ENCODE measurements at places on chromosomes 5 and 9.
A peak's percentile ranks its signal among the peaks of the same experiment; 100 is the strongest.

DNA sequence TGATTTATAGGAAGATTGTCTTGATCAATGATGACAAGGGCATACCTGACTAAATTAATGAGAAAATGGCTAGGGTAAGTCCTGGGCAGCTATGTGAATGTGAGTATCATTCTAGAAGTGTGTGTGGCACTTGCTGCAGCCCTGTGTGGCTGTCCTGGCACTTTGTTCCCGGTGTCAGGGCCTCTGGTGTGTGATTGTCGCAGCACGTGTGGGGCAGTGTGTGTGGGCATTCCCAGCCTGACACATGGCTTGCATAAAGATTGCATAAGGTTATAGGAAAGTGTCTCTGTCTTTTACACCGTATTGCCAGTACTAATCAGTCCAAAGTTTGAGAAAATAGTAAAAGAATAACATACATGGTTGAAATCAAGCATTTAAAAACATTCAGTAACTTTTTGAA lies 74.4 kb downstream of the TRIO start:
- no peak for DNase-seq

DNA sequence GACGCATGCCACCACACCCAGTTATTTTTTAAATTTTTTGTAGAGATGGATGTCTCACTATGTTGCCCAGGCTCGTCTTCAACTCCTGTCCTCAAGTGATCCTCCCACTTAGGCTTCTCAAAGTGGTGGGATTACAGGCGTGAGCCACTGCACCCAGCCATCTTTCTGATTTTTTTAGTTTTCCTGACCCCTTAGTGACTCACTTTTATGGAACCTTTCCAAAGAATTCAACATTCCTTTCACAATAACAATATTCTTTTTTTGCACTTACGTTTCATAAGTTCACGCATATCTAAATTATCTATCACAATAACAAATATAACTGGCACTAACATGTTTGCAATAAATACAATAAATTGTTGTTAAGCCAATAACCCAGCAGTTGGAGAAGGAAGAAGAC lies 8.5 kb downstream of the ELOVL7 start:
- DNase-seq, result no peak

- DNase-seq, result no peak
Observed at GRCh38 chr5:9765419-9766140, 135.4 kb upstream of the TAS2R1 start.

DNA sequence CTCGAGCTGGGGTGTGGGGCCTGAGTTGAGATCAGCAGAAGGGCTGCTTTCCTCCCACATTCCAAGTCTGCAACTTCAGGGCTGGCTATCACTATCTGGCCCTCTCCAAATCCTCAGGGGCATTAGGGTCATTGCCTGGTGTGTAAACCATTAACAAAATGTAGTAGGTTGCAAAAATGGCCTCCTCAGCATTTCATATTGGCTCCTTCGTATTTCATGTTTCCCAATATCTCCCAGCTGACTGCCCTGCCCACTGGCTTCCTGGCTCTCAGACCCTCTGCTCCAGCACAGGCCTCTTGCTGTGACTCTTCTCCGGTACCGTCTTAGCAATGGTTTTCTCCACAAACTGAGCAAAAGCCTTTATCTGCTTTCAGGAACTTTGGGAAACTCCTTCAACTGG lies 113.8 kb downstream of the GADD45G start:
- DNase-seq, result no peak

DNA sequence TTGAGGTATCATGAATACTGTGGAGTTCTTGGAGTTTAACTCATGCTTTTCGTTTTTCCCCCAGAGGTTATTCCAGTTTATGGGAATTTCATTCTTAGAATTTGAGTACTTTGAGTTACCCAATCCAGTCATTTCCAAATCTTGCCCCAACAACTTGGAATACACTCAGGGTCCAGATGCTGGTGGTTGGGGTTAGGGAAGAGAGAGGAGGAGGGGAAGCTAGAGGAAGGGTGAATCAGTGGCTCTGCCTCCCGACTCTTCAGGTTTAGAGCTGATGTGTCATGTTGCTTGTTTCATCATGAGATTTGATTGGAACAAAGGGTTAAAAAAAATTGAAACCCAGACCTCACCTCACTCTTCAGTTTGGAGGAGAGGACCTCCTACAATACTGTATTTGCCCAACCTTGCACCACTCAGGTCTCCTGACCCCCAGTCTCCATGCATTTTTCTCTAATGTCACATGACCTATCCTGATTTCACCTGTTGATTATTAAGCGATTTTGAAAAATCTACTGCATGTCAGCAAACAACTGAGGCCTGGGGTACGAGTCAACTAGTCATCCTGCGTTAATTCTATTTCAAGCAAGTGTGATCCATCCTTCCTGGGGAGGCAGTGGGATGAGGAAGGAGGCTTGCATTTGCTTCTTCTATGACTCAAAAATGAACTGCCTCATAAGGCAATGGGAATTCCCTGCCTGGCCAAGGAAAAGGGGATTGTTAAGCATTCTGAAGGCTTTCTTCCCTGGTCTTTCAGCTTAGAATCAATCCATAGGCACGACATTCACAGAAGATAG lies 6.2 kb upstream of the SLC1A3 start:
- DNase-seq, result no peak

- DNase-seq, result no peak
Observed at GRCh38 chr9:7707934-7708333, 91.6 kb downstream of the DMAC1 start.

DNA sequence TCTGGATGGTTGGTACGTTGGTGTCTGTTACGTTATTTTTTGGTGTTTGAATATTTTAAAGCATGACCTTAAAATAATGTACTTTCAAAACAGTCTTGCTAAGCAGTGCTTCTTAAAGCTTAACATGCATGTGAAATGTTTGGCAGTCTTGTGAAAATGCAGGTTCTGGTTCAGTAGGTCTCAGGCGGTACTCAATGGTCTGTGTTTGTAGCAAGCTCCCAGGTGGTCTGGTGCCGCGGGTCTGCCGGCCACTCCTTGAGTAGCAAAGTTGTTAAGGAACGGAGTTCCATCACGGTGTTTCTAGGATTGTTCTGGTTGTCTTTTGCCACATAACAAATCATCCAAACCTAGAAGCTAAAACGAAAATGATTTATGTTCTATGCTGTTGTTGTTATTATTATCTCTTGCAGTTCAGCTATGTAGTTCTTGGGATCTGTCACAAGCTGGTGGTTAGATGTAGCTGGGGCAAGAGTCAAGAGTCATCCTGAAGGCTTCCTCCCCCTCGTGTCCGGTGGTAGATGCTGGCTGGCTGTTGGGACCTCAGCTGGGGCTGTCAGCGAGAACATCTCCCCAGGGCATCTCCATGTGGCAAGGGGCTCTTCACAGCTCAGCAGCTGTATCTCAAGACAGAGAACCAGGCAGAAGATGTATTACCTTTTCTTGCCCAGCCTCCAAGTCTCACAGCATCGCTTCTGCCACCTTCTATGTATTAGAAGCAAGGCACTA lies 186.8 kb downstream of the PALM2AKAP2 start:
- peak; percentile 51 for DNase-seq

DNA sequence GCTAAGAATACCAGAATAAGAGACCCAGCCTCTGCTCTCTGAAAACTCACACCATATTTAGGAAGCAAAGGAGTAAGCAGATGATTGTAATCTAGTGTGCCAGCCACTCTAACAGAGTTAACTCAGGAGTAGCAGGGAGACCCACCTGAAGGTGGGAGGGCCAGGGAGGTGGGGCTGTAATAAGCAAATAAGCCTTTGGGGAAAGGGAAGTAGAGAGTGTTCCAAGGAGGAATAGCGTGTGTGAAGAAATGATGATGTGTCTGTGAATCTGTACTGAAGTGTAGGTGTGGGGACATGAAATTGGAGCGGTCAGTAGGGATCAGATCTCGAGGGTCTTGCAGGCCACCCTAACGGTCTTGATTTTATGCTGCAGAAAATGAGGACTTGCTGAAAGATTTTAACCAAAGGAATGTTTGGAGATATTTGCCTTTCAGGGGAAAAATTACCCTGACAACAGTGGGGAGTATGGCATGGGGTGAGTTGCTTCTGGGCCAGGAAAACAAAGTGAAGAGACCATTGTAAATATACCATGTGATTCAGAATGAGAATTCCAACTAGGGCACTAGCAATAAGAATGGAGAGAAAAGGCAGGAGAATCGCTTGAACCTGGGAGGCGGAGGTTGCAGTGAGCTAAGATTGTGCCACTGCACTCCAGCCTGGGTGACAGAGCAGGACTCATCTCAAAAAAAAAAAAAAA lies 44.1 kb upstream of the FSD1L start:
- no peak for DNase-seq

- no peak for DNase-seq
Observed at GRCh38 chr5:138979684-138980280, 104.6 kb upstream of the LRRTM2 start.

DNA sequence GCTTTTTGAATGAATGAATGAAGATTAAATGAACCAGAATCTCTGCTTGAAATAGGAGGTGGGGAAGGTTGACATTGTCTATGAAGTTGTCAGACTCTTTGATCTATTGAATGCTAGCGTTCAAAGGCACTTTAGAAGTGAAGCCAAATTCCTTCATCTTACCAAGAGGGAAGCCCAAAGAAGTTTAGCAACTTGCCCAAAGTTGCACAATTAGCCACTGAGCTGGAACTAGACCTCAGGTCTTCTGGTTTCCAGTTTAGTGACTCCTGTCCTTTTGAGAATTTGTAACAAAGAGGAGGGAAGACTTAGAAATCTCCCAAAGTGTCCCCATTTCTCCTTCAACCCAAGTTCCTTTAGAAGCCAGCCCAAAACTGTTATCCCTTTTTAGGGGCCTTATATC lies 20.7 kb upstream of the SLC1A3 start:
- DNase-seq, result no peak

- DNase-seq, result no peak
Observed at GRCh38 chr9:114284316-114285060, 38.4 kb upstream of the ORM1 start.

GRCh38 chr5:173858021-173858669 lies 30.0 kb upstream of the CPEB4 start:
- DNase-seq, result no peak

DNA sequence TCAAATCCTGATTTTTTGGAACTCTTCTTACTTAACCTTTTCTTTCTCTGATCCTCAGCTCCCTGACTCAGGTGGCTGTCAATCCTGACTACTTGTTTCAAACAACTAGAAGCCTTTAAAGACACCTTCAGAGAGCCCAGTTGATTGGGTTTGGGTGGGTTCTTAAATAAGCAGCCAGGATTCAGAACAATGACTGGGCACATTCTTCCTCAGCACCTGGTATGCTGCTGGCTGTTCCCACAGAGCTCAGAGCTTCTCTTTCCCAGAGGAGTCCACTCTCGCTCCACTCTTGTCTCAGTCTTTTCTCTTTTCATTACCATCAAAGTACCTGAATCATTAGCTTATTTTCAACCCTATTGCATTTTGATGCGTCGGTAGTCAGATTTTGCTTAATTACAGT lies 22.5 kb downstream of the PCSK5 start:
- DNase-seq, result no peak

GRCh38 chr9:21096172-21096900 lies 18.6 kb upstream of the IFNB1 start:
- DNase-seq, result peak; percentile 57

- no peak for DNase-seq
Observed at GRCh38 chr5:38347040-38347763, 88.8 kb downstream of the EGFLAM start.

- no peak for DNase-seq
Observed at GRCh38 chr9:34338665-34339385, 9.5 kb downstream of the NUDT2 start.

GRCh38 chr5:104793031-104793754 lies 1230.6 kb upstream of the NUDT12 start:
- DNase-seq, result no peak

GRCh38 chr5:14134083-14134482 lies 9.1 kb upstream of the TRIO start:
- no peak for DNase-seq

DNA sequence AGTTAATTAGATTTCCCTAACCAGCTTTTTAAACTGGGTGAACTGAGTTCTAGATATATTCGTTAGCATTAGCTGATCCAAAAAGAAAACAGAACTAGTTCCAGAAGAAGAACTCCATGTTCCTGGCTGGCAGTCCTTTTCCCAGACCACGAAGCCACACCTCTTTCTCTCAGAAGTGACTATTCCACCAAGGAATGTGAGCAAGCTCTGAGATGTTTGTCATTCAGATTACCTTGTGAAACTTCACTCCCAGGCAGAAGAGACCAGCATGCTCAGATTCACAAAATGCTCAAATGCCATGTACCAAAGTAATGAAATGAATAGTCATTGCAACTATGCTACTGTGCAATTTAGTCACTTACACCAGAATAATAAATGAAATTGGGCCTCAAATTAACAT lies 4.4 kb upstream of the SSBP2 start:
- DNase-seq, result no peak

DNA sequence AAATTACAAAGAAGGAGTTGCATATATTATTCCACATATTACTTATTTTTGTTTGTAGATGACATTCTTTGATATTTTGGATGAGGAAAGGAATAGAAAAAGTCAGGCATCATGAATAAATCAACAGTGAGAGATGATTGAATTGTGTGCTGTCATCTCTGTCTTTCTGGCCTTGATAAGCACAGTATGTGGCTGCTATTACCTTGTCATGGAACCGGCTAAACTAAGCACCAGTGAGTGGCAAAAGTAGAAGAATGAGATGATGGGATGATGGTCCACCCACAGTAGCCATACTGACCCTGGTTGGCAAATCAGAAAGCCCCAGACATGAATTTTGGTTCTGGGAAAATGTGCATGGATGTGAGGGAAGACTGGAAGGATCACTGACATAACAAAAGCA lies 361.2 kb upstream of the DMAC1 start:
- no peak for DNase-seq

GRCh38 chr5:137822158-137822764 lies 45.4 kb upstream of the MYOT start:
- no peak for DNase-seq

DNA sequence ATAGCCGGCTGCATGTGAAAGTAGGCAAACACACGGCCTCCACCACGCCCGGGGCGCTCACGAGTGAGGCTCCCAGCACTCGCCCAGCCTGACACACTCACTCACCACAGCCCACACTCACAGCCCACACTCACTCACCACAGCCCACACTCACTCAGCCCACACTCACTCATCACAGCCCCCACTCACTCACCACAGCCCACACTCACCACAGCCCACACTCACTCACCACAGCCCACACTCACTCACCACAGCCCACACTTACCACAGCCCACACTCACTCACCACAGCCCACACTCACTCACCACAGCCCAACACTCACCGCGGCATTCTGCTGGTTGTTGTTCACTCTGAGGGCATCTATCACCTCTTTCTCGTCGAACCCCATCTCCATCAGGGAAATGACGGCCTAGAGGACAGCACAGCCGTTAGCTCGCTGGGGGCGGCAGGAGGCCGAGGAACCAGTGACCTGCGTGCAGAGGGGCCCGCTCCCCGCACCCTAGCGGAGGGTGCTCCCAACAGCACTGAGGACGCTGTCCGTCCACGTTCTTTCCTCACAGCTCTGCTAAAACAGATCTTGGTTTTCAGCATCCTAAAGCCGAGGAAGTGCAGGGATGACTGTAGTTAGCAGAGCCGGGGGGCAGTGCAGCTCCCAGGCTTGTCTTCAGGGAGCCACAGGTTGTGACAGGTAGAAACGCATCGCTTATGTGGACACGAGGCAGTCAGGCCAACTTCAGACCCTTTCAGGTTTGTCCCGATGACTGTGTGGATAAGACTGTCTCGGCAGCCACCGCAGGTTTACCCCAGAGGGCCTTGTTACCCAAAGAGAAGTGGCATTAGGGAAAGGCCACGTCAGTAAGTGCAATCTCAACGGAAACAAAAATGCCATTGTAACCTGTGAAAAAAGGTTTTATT lies 21.6 kb downstream of the UBAC1 start:
- DNase-seq, result no peak
